ENCODE measurements at places on chromosomes 11 and 22. TPM values are rescaled to one million over a fixed set of nuclear protein-coding genes. Genes with fewer than 3 reads are reported as not detected.

CAPN1 gene
- 104 TPM for polyA plus RNA-seq

DNA sequence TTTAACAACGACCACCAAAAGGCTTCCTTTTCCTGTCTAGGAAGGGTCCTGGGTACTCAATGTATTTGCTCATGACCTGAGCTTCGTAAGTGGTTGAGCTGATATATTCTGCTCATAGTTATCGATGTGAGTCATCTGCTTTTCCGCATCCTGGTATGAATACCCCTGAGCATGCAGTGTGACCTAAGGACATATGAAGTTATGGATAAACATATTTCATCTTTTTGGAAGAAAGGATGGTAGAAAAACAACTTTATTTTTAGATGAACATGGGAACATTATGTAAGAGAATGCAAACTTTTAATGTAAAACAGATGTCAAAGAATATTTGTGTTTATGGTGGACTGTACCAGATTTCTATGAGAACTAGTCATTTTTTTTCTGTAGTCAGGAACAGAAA is 28.4 kb downstream of the TRPC6 start:
- no peak for DNase-seq

GRCh38 chr11:11973361-11973800 is 35.0 kb downstream of the DKK3 start:
- DNase-seq, result no peak

DNA sequence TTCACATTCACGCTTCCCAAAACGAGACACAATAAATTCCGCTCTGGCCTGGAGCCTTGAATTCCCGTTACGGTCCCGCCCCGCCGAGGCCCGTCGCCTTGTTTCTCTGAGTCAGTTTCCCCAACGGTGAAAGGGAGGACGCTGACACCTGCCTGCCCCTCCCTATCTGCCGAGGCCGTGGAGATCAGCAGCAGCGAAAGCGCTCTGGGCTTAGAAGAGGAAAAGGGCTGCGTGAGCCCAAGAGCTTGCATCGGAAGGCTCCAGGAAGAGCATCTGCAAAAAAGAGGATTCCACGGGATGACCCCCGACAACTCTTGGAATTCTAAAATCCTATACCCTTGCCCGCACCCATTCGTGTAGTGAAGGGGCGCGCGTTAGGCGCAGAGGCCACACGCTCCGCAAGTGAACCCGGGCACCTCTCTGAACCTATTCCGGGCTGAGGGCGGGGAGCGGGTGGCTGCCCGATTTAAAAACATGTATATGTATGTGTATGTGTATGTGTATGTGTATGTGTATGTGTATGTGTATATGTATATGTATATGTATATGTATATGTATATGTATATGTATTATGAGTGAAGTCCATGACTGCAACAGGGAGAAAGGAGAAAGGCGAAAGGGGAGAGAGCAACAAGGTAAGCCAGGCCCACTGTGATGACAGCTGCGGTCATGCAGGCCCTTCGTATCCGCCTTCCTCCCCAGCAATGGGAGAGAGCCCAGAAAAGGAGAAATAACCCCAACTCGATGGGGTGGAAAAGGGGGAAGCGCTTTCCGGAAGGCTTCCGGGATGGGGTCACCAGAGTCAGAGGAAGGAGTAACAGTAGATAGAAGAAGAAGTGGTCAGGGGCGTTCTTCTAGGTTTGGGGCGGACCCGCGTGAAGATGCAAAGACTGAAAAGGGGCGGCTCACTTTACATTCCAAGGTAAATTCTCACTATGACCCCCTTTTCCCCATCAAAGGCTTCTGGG is 948 bp upstream of the MRTFA start:
- no peak for DNase-seq

DNA sequence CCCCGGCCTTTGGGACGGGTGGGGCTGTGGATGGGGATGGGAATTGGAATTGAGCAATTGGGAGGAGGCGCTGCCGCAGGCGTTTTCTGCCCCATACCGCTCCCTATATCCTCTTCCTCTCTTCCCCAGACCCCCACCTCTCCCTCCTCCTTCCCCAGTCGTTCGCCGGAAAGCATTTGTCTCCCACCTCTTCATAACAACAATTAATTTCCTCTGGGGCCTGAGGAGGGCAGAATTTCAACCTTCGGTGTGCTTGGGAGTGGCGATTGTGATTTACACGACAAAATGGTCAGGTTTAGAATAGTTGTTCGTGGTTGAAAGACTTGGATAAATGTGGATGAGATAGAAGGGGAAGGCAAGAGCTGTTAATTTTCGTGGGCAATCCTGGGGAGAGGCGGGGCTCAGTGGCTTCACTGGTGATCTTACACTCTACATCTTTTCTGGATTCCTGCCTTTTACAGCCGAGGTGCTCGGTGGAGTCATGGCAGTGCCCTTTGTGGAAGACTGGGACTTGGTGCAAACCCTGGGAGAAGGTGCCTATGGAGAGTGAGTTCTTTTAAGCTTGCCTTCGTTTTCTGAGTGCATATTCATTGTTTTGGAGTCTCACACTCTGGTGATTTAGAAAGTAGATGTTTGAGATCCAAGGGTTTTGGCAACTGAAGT is 1.5 kb downstream of the CHEK1 start:
- peak; percentile 36 for DNase-seq

- no peak for DNase-seq
Measured at GRCh38 chr11:35905646-35906276, 38.1 kb upstream of the LDLRAD3 start.

TRIM49C gene
- polyA plus RNA-seq, result not detected

GRCh38 chr22:46612341-46612903 is 7.8 kb upstream of the GRAMD4 start:
- DNase-seq, result no peak

DNA sequence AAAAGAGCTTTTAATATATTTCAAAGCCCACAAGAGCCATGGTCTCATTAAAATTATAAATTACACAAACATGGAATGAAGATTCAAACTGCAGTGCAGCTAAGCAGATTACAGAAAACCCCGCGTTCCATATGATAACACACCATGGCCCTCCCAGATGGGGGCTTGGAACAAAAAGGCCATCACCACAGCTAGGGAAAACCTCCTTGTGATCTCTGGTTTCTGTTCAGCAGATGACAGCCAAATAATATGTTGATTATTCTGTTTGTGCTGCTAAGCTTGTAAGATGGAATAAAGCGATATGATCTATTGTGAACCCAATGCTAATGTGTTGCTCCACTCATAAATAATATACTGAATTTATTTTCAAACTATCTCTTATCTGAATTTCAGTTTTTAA is 28.5 kb downstream of the IMMP1L start:
- DNase-seq, result no peak

- no peak for DNase-seq
Measured at GRCh38 chr11:133895551-133895950, 50.2 kb upstream of the SPATA19 start.

DNA sequence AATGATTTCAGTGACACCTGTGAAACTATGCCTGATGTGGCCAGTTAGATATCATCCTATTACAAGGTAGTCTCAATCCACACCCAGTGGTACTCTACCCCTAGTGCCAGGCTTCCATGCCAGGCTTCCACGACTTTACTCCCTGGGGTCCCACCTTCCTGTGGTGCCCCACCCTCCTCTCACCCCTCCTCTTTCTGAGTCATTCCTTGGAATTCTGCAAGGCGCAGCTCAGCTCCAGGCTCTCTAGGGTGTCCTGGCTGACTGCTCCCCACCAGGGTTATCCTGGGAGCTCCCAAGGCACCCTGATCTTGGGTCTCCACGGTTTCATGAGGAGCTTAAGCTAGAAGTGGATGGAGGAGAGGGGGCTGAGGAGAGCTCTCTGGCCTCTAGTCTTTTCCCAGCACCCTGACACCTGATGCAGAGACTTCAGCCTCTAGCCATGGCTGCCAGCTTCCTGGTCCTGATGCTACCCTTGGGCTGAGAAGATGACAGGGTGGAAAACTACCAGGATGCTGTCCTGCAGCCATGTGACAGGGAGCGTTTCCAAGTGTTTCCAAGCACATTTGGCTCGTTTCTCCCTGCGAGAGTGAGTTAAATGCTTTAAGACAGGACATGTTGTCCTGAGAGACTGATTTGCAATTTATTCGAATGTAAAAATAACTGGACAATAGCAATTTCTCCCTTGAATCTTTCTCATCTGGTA is 1461.2 kb downstream of the TBC1D22A start:
- no peak for DNase-seq

CCDC87 gene
- polyA plus RNA-seq, result 0.27 TPM

DNA sequence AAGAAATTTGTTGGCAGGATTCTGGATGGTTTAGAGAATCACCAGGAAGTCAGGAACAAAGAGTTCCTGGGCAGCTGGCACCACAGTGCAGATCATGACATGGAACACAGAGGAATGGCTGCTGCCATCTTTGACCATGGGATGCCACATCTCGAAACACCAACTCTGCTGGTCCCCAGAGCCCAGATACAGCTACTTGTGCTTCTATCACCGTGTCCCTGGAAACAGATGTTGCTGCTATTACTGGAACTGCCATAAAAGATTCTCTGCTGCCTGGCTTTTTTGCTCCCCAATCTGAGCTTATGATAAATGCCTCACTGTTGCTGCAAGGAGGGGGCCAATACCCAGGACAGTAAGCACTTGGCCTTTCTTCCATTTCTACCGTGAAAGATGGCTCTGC is 185.2 kb downstream of the CSNK2A3 start:
- no peak for DNase-seq

SMTNL1 gene
- not detected for polyA plus RNA-seq

GRCh38 chr11:118923721-118924587 is 1.8 kb downstream of the BCL9L start:
- DNase-seq, result no peak

DNA sequence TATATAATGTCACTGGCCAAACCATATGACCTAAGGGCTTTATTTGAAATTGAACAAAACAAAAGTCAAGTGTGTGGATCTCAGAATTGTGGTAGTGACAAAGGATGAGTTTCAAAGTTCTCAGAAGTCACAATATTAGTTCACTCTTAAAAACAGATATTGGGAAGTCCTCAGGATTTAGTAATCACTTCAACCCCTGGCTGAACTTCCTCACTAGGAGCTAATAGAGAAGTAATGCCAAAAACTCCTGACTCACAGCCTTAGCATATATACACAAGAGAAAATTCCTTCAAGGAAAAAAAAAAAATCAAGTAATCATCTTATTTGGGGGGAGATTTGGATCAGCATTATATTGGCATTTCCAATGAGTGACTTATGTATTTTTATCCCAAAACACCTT is 75.6 kb upstream of the APOA1 start:
- DNase-seq, result no peak

DNA sequence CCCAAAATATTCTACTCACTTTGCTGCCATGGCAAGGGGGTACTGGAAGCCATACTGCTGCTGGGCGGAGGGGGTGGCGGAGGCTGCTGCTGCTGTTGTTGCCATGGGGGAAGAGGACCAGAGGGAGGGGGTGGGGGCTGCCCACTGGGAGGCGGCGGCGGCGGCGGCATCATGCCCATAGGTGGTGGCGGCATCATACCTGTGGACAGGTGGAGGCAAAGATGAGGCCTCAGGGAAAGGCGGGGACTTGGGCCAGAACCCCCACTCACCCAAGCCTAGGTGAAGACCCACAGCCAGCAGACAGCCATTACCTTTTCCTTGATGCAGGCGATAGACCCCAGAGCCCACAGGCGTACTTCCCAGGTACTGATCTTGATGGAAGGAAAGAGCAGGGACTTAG is 7.1 kb upstream of the PYGM start:
- no peak for DNase-seq

DNA sequence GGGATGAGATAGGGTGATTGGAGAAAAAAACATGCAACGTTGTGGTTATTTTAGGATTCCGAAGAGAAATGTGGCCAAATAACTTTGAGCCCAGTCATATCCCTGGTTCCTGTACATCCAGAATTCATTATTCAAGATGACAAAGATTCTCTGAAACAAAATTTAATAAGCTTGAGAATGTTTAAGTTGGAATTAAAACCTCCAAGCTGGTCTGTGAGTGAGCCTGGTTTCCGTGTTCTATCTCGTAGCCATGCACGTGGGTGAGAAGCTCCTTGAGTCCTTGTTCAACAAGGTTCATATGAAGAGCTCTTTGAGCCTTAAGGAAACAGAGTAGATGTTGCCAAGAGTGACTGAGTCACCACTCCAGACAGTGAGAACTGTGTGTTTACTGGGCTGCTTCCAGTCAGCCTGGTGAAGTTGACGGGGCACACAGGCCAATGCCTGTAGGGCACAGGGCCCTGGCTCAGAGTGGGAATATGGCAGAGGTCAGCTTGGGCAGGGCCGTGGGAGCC is 206.5 kb downstream of the NAV2 start:
- DNase-seq, result no peak

PGM2L1 gene
- polyA plus RNA-seq, result 0.19 TPM

GRCh38 chr22:25360411-25360810 is 141.0 kb downstream of the CRYBB2 start:
- DNase-seq, result no peak

DNA sequence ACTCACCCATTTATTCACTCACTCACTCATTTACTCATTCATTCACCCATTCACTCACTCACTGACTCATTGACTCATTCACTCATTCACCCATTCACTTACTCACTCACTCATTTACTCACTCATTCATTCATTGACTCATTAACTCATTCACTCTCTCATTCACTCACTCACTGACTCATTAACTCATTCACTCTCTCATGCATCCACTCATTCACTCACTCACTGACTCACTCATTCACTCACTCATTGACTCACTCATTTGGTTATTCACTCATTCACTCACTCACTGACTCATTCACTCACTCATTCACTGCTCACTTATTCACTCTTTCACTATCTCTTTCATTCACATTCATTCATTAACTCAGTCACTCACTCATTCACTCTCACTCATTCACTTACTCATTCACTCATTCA is 2.5 kb upstream of the MUC5AC start:
- DNase-seq, result no peak

RTN4RL2 gene
- 0.19 TPM for polyA plus RNA-seq

DNA sequence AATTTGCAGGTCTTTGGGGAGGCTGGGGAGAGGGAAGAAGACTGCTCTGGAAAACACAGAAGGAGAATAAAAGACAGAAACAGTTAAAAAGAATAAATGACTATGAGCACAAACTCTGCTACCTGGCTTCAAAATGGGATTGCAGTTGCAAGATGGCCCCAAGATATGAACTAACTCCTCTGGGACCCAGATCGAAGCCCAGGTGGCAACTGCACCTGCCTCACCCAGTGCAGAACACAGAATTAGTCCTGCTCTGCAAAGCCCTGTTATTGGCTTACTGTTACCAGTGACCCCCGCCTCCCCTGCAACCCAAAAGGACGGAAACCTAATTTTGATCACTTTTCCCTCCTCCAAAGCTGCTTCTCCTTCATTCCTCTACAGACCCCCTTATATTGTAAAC is 35.9 kb upstream of the POU2AF1 start:
- no peak for DNase-seq

OR4A15 gene
- polyA plus RNA-seq, result not detected
